ENCODE measurements at places on chromosomes 6 and 20. TPM values are rescaled to one million over a fixed set of nuclear protein-coding genes. Genes with fewer than 3 reads are reported as not detected.

Gene HLA-DRA
- 14.0 TPM for total RNA-seq

DNA sequence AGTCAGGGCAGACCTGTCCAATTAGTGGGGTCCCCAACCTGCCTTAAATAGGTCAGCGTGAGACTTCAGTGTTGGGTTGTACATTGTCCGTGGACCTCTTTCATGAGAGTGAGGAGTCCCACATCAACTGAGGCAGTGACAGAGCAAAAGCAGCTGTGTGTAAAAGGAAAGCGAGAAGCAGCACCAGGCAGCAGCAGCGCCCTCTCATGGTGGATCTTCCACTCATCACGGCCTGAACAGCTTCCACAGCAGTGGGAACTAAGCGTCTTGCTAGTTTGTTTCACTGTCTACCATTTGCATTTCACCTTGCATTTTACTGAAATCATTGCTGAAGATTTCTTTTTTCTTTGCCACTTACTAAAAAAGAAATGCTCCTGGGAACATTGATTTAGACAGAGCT, 333.8 kb downstream of the PKHD1 start:
- peak; percentile 58 for DNase-seq

Gene GPR63
- total RNA-seq: 2.7 TPM

- DNase-seq: no peak
Measured at GRCh38 chr20:50689864-50690649, 1.3 kb downstream of the RIPOR3 start.

Gene KCNK16
- not detected for total RNA-seq

DNA sequence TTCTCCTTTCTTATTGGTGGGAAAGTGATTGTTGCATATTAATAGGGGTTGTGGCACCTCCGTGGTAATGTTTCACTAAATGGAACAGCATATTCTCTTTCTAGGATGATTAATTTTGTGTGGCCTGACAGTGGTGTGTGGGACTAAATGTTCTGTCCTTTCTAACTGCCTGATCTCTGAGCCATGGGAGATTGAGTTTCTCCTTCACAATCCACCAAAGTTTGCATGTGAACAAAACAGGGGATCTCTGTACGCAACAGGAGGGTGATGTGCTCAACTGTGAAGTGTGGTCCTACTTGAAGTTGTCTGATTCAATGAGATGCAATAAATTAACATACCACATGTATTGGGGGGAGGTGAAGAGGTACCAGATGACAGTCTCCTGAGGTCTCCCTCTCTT, 19.3 kb downstream of the BCAS1 start:
- no peak for DNase-seq

DNA sequence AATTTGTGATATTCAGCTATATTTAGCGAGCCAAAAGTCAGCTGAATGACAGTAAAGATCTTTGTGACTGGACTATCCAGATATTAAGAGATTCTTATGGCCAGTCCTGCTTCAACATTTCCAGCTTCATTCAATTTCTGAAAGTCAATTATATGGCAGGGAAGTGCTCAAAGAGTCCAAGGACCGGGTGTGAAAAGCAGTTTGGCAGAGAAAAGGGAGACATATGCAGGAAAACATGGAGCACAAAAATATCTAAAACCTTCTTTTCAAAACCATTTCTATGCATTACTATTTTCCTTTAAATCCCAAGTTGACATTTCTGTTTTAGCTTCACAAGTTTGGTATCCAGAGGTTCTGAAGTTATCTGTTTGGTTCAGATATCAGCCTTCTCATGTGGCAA, 5.0 kb downstream of the MPC1 start:
- DNase-seq: no peak

GRCh38 chr6:44074439-44074812, 52.8 kb downstream of the MRPL14 start:
- peak; percentile 91 for DNase-seq

- no peak for DNase-seq
Measured at GRCh38 chr6:79498842-79499241, 38.4 kb downstream of the LCA5 start.

- peak; percentile 90 for DNase-seq
Measured at GRCh38 chr20:13231031-13231752, 10.1 kb downstream of the ISM1 start.

All from activated CD4-positive, alpha-beta T cell treated with anti-CD3 and anti-CD28 coated beads, Interleukin-2, amount 10 ng/mL, durations not matched to agents 24 days and 14 days (primary cell).